Stimulated activated CD4-positive, alpha-beta T cell treated with anti-CD3 and anti-CD28 coated beads, Interleukin-1b, Interleukin-23, amount 100 ng/mL, for 48 hours (primary cell): ENCODE measurements at places on chromosomes 3 and 15.

GRCh38 chr15:22979238-22980188 lies 655 bp downstream of the CYFIP1 start:
- peak; percentile 30 for DNase-seq

- no peak for DNase-seq
These were observed 12.3 kb downstream of the HCLS1 start for GRCh38 chr3:121648219-121648958.

DNA sequence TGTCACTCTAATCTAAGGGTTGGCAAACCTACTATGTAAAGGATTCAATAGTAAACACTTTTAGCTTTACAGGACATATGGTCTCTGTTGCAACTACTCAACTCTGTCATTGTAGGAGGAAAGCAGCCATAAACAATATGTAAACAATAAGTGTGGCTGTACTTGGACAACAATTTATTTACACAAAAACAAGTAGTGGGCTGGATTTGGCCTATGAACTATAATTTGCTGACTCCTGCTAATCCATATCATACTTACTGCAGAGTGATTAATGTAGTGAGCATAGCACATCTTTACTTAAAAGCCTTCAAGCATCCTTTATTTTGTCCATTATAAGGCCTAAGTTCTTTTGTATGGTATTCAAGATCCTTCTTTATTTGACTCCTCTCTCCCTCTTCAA lies 441.9 kb downstream of the ZIC1 start:
- no peak for DNase-seq

- DNase-seq = no peak
These were observed 69.1 kb downstream of the KBTBD8 start for GRCh38 chr3:67067251-67067650.

DNA sequence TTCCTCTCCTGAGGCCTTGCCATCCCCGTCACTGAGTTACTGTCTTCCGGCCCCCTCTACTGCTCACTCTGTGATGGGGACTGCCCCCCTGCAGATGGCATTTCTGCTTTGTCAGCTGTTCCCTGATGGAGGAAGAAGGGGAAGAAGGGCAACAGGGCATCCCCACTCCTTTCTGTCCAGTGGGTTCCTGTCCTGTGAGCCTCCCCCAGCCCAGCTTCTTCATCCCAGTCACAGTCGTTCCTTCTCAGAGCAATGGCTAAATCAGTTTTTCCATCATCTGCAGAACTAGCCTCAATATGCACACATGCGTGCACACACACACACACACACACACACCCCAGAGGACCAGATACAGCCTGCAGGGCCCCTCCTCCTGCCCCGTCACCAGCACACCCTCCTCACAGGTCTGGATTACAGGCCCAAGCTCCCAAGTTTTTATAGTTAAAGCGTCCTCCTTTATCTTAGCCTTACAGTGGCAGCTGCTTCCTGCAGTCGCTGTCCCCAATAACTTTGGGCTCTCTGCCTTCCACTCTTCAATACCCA lies 21.4 kb downstream of the ALDH1L1 start:
- no peak for DNase-seq

DNA sequence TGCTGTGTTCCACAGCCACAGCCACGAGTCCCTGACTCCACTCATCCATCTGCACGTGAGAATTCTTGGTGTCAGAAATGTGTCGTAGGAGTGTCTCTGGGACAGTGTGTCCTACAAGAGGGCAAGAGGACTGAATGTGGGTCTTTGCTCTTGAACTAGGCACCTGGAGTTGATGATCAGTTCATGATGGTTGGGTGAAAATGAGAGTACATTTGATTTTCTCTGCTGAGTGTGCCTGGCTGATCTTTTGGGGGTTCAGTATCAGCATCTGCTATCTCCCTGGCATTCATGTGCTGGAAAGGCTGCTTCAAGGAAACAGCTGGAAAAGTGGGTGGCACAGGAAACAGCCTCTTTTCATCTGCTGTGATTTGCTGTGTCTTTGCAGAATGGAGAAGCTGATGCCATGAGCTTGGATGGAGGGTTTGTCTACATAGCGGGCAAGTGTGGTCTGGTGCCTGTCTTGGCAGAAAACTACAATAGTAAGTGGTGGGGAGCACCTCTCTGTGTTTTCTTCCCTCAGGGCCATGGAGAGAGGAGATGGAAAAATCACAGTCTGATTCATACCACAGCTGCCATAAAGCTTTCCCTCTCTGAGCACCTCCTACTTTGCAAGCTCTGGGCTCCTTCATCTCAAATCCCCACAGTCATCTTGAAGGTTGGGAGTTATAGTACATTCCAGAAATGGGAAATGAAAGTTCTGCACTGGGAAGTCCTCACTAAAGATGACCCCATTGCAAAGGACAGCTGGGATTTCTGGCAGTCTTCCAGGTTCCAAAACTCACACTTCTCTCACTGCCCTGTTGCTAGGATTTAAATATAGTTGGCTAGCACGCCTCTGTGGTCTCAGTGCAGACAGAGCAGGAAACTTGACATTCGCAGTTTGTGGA lies 17.8 kb downstream of the TF start:
- DNase-seq = no peak

DNA sequence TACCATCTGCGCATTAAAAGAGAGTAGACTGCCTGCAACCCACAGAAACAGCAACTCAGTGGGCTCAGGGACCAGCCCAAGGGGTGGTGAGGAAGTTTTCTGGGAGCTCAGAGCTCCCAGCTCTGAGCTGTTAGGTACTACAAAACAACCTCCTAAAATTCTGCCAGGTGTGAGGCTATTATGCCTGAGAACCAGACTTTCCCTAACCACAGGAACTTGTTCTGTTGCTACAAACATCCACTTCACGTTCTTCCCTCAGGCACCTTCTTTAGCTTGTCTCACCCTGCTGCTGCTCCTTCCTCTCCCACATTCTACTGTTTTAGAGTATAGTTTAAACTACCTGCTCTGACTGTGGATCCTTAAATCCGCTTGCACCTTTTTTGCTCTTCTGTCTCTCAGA lies 399.4 kb downstream of the ROBO1 start:
- no peak for DNase-seq

GRCh38 chr15:44541282-44541958 lies 4.5 kb downstream of the EIF3J start:
- no peak for DNase-seq

GRCh38 chr3:154615471-154615870 lies 185.5 kb upstream of the GPR149 start:
- no peak for DNase-seq

DNA sequence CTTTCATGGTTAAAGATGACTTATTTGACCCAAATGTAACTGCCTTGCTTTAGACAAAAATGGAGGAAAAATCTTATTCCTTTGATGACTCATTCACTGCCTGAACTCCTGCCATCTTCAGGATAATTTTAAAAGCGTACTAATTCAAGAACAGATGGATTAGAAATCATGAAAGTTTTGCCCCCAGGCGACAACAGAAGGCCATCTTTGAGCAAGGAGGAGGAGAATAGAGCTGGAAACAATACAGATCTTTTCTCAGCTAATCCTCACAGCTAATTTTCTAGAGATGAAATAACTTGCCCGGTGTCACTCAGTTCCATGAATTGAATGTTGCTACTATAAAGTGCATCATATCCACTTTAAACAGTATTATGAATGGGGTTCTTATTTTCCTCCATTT lies 324.7 kb upstream of the RARB start:
- DNase-seq = no peak

GRCh38 chr15:95930659-95931375 lies 399.7 kb upstream of the NR2F2 start:
- DNase-seq = no peak

- DNase-seq = peak; percentile 31
These were observed 95.4 kb downstream of the HCN4 start for GRCh38 chr15:73273181-73274002.

DNA sequence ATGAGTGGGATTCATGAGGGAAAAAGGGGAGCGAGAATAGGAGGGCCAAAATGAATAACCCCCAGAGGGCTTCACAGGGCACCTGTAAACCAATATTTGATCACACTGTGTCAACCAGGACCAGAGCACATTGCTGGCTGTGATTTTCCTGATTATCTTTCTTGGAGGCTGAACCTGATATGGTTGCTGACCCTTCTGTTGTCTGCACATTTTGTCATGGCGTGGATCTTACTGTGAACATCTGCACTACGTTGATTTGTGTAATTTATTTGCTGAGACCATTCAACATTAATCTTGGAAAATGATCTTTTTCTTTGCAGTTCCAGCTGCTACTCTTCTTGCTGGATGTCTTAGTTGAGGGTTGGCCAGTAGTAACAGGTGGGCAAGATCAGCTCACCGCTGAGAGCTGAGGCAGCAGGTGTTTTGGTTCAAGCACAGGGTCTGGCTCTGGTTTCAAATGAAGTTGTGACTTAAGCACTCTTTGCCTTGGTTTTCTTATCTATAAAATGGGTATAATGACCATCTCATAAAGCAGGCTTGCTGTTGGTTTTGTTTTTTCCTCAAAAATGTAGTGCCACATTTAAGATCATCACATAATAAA lies 61.2 kb downstream of the ARHGEF26 start:
- DNase-seq = no peak

GRCh38 chr3:177979703-177980102 lies 556.5 kb upstream of the KCNMB2 start:
- DNase-seq = no peak

- DNase-seq = no peak
These were observed 123.6 kb upstream of the CD96 start for GRCh38 chr3:111418391-111418790.

- DNase-seq = no peak
These were observed 111.9 kb downstream of the ATG7 start for GRCh38 chr3:11384074-11384473.

DNA sequence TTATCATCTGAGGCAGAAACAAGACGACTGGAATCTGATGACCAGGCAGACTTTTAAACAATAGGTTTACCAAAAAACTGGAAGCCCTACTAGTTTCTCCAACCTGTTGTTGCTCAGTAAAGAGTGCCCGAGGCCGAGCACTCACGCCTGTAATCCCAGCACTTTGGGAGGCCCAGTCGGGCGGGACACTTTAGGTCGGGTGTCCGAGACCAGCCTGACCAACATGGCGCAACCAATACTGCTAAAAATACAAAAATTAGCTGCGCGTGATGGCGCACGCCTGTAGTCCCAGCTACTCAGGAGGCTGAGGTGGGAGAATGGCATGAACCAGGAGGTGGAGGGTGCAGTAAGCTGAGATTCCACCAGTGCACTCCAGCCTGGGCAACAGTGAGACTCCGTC lies 1.1 kb upstream of the WDR5B start:
- DNase-seq = no peak

DNA sequence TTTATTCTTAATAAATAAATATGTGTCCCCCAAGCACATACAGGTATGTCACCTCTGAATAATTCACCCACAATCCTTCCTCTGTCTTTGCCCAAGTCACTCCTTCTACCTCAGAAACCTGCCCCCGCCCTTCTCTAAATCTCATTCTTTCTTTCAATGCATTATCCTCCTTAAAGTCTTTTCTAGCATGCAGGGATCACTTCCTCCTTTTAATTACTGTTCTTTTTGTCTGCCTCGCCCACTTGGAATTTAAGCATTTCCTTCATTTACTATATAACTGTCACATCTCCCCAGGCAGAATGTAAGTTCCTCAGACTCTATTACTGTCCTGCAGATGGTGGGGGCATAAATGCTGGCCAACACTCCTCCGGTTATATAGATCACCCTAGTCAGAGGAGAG lies 7.8 kb downstream of the CCDC80 start:
- no peak for DNase-seq

GRCh38 chr3:153577059-153577736 lies 415.2 kb downstream of the RAP2B start:
- no peak for DNase-seq

- DNase-seq = no peak
These were observed 86.3 kb downstream of the PPCDC start for GRCh38 chr15:75109736-75110130.

DNA sequence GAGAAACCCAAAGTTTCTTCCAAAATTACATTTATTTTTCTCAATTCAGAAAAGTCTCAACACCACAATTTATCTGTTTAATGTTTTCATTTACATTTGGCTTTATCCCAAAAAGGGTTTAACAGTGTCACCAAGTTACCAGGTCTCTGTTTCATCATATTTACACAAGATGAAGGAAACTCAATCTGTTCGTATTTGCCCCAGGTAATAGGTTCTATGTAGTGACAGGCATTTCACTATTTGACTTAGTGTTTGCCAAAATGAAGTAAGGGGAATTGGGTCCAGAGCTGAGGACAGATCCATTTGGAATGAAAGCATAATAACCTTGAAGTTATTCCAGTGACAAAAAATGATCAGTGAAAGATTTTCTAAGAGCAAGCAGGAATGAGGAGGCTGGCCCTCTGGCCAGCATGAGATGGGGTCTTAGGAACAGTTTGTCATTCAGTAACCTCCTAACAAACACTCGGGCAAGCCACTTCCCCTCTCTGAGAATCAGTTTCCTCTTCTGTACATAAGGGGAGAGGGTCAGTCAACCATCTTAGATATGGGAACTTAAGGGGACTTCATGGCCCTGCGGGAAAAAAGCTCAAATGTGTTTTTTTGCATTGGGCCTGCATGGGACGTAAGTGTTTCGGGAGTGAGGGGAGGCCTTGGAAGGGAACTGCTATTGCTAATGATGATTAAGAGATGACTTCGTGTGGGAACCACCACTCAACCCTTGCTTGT lies 31.8 kb downstream of the UMPS start:
- DNase-seq = no peak

GRCh38 chr3:126352476-126353454 lies 4.4 kb downstream of the KLF15 start:
- no peak for DNase-seq

GRCh38 chr3:51378726-51379125 lies 6.4 kb upstream of the MANF start:
- no peak for DNase-seq

GRCh38 chr15:74845208-74845568 lies 2.2 kb upstream of the ULK3 start:
- peak; percentile 59 for DNase-seq

- DNase-seq = no peak
These were observed 67.9 kb downstream of the MEF2A start for GRCh38 chr15:99633655-99634054.

- DNase-seq = peak; percentile 44
These were observed 82.3 kb downstream of the ST6GAL1 start for GRCh38 chr3:187012609-187013051.

DNA sequence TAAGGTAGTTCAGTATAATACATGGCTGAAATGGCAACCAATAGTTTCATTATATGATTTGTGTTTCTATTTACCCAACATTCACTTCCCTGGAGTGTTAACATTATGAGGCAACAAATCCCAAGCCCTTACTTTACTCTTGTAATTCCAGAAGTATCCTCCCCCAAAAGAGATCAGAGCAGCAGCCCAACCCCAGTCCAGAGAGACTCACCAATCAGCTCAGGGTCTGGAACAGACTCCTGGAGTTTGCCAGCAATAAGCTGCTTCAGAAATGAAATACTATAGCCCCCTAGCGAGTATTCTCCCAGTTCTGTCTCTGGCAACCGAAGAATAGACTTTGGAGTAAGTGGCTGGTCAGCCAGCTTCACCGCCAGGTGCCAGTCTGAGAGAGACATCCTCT lies 2.5 kb downstream of the UBL7 start:
- no peak for DNase-seq

GRCh38 chr3:34351882-34352777 lies 553.7 kb downstream of the PDCD6IP start:
- no peak for DNase-seq

- no peak for DNase-seq
These were observed 62.7 kb downstream of the B3GNT5 start for GRCh38 chr3:183315739-183316138.
